ENCODE measurements at places on chromosomes 1 and 21.

- no peak for DNase-seq
Measured at GRCh38 chr1:22341791-22342605, 109.7 kb upstream of the ZBTB40 start.

DNA sequence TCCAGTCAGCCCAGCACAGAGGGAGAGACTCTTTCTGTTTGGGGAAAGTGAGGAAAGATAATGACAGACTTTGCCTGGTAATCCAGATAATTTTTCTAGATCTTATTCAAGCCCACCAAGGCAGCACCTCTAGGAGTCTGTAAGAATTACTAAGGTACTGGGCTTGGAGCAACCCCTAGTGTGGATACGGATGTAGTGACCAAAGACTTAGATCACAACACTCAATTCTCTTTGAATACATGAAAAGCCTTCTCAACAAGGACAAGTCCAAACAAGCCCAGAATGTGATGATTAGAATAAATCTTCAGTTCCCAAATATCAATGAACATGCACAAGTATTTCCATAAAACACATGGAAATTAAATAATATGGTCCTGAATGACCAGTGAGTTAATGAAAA lies 206.9 kb downstream of the MRPL39 start:
- no peak for DNase-seq

DNA sequence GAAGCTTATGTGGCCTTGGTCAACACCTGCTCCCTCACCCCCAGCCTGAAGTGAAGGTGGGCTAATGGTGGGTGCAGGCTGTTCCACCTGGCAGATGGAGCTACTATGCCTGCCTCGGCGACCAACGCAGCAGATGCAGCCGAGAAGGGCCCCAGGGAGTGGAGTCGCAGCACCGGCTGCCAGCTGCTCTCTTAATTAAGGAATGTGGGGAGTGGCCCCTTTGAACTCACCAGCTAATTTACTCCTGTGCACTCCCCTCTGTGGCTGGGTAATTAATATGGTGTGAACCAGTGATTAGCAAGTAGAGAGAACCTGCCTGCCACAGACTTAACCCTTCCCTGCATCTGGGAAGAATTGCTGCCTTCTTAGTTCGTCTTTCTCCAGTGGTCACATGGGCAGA lies 3.3 kb upstream of the SLAMF8 start:
- no peak for DNase-seq

GRCh38 chr1:224380003-224380402 lies 23.3 kb downstream of the CNIH4 start:
- peak; percentile 81 for DNase-seq

DNA sequence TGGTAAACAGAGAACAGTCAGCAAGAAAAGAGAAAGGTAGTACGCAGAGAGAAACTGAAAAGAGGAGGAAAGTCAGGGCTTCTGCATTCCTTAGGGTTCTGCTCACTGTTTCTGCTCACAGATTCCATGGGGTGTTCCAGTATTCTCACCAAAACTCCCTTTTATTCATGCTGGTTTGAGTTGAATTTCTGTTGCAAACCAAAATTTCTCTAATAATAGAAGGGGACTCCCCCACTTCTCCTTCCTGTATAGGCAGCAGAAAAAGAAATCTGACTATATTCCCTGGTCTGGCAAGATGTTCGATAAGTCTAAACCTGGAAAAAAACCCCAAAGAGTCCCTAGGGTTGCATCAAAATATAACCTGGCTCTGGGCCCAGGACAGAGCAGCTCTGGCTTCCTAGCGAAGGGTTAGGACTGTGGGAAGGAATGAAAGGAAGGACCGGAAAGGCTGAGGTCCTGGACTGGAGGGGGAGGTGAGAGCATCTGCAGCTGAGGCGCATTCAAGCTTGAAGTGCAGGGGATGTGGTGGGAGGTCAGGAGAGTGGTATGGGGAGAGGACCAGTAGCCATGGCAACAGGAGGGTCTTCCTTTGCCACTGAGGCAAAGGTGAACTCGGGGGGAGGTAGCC lies 18.8 kb upstream of the RGS16 start:
- peak; percentile 31 for DNase-seq

DNA sequence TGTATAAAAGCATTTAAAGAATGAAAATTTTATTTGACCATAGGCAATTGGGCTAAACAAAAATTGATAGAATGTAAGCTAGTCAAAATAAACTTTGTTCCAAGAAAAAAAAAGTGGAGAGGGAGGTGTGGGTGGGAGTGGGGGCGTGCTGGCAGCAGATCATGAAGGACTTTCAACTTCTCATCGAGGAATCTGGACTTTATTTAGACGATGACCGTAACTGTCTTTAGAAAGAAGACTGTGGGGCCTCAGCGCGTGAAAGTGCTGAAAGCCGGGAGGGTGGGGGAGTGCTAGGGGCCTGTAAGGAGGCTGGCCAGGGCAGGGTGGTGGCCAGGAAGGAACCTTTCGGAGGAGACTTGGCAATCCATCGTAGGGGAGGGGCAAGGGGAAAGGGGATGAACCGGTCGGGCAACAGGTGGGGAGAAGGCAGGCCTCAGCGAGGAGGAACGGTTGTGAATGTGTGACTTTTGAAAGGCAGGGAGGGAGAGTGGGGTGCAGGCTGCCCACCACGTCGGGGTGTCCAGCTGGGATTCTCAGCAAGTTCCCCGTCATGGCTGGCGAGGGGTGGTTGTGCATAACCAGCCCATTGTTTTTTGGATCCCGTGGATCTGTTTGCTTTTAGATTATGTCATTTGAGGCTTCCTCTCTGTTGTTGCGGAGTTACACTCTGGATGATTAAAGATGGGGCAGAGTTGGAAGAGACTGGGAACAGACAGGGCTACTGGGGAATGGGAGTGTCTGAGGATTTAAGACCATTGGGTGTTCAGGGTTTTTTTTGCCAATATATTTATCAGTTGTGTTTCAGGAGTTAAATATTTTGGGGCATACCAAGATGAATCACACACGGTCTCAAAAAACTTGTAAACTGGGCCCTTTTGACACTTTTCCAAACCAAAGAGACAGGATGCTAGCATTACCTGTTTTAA lies 35.5 kb downstream of the HUNK start:
- DNase-seq, result no peak

DNA sequence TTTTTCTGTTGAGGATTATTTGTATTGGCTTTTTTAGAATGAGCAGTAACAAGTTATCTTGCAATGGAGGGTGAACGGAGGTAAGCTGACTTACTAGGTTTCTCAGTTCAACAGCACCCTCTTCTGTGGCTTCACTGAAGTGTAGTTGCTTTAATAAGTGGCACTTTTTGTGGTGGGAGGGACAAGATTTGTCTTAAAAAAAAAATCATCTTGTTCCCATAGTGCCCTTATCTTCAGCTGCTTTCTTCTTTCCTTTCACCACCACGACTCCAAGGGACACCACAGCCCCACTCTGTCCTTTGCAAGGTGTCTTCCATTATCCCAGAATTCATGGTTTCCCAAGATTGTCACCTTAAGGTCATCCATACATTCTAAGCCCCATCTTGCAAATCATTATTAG lies 92.9 kb downstream of the PIGK start:
- peak; percentile 42 for DNase-seq

DNA sequence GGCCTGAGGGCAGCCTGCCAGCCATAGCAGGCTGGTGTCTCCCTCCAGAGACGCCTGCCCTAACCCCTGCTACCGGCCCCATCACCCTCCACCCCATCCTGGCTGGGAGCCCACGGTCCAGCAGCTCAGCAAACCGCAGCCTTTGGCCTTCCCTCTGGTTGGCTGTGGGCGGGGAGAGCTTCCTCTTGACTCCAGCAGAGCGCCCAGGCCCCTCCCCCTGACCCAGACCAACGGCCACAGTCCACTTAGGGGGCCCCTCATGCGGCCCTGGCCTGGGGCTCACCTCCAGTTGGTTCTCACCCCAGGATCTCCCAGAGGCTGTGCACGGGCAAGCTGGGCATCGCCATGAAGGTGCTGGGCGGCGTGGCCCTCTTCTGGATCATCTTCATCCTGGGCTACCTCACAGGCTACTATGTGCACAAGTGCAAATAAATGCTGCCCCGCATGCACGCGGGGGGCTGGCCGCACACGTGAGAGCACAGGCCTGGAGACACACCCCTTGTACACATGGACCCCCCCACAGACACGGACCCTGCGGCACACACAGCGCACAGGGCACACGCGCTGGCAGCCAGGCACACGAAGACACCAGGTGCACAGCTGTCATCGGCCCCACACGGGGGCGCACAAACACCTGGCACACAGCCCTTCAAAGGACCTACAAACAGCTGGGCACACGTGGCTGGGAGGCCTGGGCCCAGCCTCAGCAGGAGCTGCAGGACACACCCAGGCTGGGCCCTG lies 3.1 kb downstream of the SMIM1 start:
- DNase-seq, result peak; percentile 60

GRCh38 chr1:112636597-112637253 lies 17.1 kb downstream of the CAPZA1 start:
- peak; percentile 28 for DNase-seq

- peak; percentile 23 for DNase-seq
Measured at GRCh38 chr1:44484155-44484688, 79.2 kb downstream of the RNF220 start.

DNA sequence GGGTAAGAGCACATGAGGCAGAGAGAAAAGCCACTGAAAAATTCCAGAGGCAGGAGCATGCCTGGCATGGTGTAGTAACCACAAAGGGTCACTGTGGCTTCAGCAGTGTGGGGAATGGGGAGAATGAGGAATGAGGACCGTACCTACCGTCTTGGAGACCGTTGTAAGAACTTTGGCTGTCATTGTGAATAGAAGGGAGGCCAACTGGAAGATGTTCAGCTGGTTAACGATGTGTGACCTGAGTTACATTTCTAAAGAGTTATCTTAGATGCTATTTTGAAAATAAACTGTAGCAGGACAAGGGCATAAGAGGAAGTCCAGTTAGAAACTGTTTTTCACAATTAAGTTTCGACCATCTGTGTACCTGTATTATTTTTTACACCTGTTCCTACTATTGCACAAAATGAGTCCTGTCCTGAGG lies 365.5 kb upstream of the SGIP1 start:
- DNase-seq, result no peak

DNA sequence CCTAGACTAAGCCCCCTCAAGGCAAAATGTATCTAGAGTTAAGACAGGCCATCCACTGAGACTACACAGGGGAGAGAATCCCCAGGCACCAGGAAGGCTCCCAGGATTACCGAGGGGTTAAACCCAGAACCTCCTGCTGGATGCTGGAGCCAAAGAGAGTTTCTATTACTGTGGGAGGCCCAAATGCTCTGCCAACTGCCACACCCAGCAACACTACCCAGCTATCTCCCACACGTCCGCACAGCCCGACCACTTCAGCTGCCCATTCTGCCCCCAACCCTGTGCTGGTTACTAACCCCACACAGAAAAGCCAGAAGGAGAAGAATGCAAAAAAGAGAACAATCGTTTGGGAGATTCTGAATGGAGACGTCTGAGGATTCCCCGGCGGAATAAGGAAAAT lies 63.6 kb downstream of the CD46 start:
- no peak for DNase-seq

GRCh38 chr1:25735956-25736529 lies 64.0 kb upstream of the SELENON start:
- DNase-seq, result no peak

GRCh38 chr1:16250524-16251251 lies 13.7 kb upstream of the CPLANE2 start:
- DNase-seq, result no peak

All from inflammatory macrophage treated with lipopolysaccharide for 1 hour (primary cell).